Hematopoietic multipotent progenitor cell treated with erythropoietin and hydrocortisone succinate and interleukin-3 and kit ligand, for 6 days (in vitro differentiated cells): ENCODE measurements at places on chromosomes 6 and 20.

DNA sequence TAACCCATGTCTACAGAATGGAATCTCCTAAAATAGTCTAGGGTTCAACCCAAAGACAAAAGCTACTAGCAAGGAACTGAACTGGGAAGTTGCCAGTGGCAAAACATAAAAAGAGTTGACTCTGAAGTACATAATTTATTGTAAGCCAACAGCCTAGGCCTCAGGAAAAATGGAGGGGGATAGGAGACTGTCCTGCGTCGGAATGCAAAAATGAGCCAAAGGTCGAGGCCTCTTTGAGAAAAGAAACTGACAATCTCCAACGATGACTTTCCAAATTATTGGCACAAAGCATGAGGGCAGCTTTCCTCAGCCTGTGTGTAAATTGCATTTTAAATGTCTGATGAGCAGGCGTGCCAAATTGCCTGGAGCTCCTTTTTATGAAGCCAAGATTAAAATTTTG is 2.1 kb downstream of the COL12A1 start:
- no peak for DNase-seq

GRCh38 chr20:13857304-13857703 is 72.5 kb downstream of the NDUFAF5 start:
- DNase-seq = no peak

GRCh38 chr6:71879016-71879415 is 7.3 kb upstream of the RIMS1 start:
- no peak for DNase-seq

- no peak for DNase-seq
These were observed 33.1 kb downstream of the TFAP2A start for GRCh38 chr6:10381830-10382208.

- no peak for DNase-seq
These were observed 20.0 kb downstream of the ZNF341 start for GRCh38 chr20:33751775-33752174.

- DNase-seq = no peak
These were observed 39.9 kb upstream of the HMGA1 start for GRCh38 chr6:34196833-34197195.

- peak; percentile 56 for DNase-seq
These were observed 26.0 kb upstream of the CCDC167 start for GRCh38 chr6:37525460-37526357.

- no peak for DNase-seq
These were observed 304.1 kb downstream of the LAMA2 start for GRCh38 chr6:129186988-129187387.

DNA sequence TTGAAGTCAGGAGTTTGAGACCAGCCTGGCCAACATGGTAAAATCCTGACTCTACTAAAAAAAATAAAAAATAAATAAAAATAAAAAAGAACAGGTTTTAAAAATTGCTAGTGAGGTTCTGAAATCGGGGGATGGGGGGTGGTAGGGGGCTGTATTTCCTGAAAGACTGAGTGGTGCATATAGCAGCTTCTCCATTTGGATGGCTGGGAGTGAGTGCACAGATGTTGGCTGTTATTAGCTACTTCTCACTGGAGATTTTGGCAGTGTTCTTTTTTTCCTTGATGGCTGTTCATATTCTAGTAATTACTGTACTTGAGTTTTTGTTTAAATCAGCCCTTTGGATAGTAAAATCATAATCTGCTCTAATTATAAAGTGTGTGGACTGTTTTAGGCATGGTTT is 79.8 kb downstream of the RTN4IP1 start:
- no peak for DNase-seq

- peak; percentile 38 for DNase-seq
These were observed 56.6 kb downstream of the PCMT1 start for GRCh38 chr6:149806127-149806526.

- no peak for DNase-seq
These were observed 213.5 kb upstream of the PDE10A start for GRCh38 chr6:165876588-165876987.

GRCh38 chr6:162750776-162751175 is 23.0 kb downstream of the PACRG start:
- DNase-seq = no peak

GRCh38 chr6:110699780-110700179 is 115.5 kb downstream of the CDK19 start:
- no peak for DNase-seq
